Cortex of kidney (tissue), 1 donor: ENCODE measurements at places on chromosomes 2 and 18.

DNA sequence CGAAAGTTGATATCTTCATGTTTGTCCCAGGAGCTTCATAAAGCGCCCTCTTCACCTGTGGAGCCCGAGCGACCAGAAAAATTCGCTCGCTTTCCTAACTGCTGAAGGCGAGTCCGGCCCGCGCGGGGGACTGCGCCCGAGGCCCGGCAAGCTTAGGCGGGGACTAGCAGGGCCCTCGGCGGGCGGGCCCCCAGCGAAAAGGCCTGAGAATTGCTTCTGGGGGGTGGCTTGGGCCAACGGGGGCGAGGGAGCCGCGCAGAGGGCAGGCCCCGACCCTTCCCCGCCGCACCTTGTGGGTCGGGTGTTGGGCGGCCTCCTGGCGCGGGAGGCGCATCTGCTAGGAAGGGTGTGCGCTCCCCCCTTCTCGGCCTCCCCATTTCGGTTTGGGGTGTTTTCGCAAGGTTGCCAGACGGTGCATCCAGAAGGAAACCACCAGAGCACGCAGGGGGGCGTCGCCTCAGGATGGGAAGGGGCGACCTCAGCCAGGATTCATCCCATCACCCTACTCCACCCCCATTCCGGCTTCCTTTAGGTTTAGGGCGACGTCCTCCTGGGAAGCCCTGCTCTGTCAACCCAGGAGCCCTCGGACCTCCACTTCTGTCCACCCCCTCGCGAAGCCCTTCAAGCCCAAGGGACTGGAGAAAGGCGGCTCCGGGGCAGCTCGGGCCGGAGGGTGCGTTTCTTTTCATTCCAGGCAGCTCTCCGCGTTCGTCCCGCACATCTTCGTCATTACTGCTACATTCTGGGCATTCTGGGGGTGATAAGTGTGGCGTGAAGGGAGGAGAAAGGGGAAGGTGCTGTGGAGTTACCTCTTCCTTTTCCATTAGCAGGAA is 9.1 kb downstream of the SP9 start:
- no peak for DNase-seq

DNA sequence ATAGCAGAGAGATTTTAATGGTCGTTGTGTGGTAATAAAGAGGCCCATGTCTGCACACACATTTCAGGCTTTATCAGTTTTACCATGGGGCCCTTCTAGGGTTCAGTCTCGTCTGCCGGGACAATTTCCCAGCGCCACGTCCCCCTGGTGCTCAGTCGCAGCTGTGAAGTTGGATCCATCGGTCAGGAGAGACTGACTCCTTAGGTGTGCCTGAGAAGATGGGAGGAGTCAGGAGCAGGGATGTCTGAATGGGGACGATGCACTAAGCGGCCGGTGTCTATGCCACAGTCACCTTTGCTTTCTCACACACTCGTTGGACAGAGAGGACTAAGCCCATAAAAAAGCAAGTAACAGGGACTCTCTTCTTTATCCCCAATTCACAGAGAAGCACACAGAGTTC is 71.4 kb downstream of the TWIST2 start:
- no peak for DNase-seq

DNA sequence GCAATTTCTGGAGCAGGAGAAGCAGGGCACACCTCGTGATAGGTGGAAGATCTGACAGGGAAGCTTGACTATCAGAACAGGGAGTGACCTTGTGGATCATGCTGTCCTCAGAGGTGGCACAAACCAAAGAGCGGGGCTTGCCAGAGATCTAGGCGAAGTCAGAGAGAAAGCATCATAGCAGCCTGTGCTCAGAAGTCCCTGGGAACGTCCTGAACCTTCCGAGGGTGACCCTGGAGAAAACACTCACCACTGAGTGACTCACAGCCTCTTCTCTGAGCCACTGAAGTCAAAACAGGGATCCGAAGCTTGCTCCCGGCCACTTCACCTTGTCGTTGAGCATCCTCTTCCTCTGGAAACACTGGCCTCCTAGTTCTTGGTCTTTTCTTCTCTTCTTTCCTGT is 56.7 kb downstream of the IL1R2 start:
- no peak for DNase-seq

DNA sequence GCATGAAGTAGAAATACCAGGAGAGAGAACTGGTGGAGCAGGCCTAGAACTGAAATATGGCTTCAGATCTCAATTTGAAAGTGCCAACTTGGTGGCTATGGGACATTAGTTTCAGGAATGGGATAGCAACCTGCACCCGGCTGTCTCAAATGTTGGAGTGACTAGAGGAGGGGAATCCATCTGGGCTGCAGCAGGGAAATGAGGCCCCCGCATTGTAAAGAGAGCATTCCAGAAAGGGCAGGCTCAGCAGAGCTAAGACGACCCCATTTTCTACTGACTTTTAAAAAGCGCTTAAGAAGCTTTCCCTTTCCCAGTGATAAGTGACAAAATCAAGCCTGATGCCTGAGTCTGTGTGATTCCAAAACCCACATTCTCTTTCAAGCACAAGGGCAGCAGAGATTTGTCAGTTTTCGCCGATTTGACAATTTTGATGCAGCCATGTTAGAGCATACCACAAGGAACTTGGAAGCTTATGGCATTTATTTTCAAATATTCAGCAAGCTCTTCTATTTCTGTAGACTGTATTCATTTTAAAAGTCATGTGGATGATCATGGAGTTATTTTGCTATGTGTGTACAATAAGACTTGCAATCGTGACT is 119.8 kb upstream of the ARHGAP28 start:
- DNase-seq: no peak

- DNase-seq: no peak
Observed at GRCh38 chr2:45960057-45960863, 308.8 kb downstream of the PRKCE start.
